ENCODE measurements at places on chromosomes 11 and 22.

GRCh38 chr11:93484716-93485115 lies 58.5 kb downstream of the SMCO4 start:
- DNase-seq: no peak

- DNase-seq: peak; percentile 30
These were observed 115.9 kb downstream of the CEP164 start for GRCh38 chr11:117443266-117444186.

DNA sequence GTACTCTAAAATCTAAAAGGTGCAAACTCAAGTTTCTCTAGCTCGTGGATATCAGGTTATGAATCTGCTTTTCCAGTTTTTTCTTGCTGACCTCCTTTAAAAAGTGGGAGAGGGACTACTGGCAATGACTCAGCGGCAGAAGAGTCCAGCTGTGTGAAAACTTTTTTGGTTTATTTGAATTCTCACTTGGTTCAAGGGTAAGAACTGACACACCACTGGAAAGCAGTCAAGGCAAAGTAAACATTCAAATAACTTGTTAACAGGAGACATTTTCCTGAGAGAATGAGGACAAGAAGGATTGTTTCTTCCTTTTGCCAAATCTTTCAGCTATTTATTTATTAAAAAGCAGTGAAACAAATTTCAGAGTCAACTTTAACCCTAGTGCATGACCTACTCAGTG lies 36.1 kb downstream of the CDON start:
- DNase-seq: no peak

- no peak for DNase-seq
These were observed 64.6 kb downstream of the MORC2 start for GRCh38 chr22:30903876-30904460.

GRCh38 chr22:42296381-42296853 lies 26.0 kb upstream of the TCF20 start:
- DNase-seq: no peak

GRCh38 chr11:129260750-129261149 lies 68.6 kb upstream of the ARHGAP32 start:
- no peak for DNase-seq

- DNase-seq: no peak
These were observed 78.1 kb downstream of the CYB5R2 start for GRCh38 chr11:7595016-7595866.

DNA sequence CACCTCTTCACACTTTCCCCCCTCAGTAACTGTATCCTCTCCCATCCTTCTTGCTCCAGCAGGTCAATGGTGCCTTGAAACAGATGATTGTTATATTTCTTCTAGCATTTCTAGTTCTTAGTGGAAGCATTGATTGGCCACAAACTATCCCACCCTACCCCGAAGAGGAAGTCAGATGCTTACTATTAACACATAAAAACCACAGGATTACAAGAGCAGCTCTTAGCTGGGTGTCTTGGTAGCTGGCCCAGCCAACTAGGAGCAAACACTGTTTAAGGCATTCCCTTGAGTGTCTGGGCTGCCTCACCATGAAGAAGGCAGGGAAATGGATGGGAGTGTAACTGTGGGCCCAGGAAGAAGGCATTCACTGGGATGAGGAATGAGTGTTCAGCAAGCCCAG lies 176.6 kb downstream of the GRIK4 start:
- DNase-seq: no peak

DNA sequence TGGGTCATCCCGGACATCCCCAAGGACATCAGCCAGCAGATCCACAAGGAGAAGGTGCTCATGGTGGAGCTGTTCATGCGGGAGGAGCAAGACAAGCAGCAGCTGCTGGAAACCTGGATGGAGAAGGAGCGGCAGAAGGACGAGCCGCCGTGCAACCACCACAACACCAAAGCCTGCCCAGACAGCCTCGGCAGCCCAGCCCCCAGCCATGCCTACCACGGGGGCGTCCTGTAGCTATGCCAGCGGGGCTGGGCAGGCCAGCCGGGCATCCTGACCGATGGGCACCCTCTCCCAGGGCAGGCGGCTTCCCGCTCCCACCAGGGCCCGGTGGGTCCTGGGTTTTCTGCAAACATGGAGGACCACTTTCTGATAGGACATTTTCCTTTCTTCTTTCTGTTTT lies 15.3 kb upstream of the FADD start:
- no peak for DNase-seq

GRCh38 chr11:65382804-65383368 lies 440 bp upstream of the SLC25A45 start:
- DNase-seq: no peak

- no peak for DNase-seq
These were observed 18.5 kb downstream of the MORC2 start for GRCh38 chr22:30949934-30950660.

DNA sequence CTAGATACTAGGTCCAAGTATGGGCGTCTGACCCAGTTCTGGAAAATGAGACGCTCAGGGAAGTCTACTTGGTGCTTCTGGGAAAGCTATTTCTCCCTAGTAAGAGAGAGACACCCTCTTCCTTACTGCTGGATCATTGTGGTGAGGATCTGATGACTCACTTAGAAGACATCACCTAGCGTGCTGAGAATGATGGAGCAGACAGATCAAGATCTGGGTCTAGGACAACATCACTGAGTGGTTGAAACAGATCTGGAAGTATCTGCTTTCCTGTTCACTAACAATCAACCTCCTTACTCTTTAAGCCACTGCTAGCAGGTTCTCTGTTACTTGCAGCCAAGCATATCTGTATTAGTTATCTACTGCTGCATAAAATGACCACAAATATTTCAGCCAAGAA lies 38.3 kb upstream of the HMGXB4 start:
- DNase-seq: no peak

DNA sequence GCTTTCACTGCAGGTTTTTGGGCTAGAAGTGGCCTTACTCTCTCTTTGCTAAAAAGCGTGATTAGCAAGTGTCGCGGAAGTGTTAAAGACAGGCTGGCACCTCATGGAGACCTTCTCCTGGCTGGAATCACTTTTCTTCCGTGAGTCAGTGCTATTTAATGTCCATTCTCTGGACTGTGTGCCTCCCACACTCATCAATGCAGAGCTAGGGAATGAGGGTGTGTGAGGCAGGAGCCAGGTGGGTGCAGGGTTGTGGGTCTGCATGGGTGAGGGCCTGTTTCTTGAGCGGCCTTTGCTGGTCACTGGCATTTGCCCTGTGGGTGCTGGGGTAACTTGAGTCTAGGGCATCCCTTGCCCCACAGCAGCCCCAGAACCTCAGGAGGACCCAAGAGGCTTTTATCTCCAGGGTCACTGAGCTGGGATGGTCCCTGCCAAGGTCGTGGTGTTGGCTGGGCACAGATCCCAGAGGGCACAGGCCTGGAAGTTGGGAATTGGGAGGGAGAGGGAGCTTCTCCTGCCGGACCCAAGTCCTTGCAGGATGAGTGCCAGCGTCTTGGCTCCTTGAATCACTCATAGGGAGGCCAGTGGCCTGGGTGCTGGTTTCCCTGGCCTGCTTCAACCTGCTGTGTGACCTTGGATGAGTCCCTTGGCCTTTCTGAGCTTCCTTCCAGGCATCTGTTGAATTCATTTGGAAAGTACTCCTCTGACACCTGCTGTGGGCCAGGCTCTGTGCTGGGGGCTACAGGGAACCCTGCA lies 30.0 kb downstream of the KIAA1671 start:
- no peak for DNase-seq

GRCh38 chr11:47854667-47855066 lies 6.5 kb upstream of the NUP160 start:
- no peak for DNase-seq

DNA sequence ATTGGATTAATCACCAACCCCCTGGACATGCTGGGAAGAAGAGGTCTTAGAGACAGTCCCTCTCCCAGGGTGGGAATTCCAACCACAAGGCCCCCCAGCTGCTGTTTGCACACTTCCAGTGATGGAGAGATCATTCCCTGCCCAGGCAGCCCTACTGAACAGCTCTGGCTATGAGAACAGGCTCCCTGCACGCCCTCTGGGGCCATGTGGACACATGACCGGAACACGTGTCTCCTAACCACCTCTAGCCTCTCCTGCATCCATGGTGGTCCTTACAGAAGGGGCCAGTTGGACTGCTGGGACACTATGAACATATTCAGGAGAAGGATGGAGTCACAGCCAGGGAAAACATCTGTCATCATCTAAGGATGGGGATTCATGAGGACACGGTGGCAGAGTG lies 196.2 kb downstream of the MN1 start:
- DNase-seq: no peak

GRCh38 chr11:73335204-73335923 lies 27.3 kb downstream of the ARHGEF17 start:
- DNase-seq: peak; percentile 67

DNA sequence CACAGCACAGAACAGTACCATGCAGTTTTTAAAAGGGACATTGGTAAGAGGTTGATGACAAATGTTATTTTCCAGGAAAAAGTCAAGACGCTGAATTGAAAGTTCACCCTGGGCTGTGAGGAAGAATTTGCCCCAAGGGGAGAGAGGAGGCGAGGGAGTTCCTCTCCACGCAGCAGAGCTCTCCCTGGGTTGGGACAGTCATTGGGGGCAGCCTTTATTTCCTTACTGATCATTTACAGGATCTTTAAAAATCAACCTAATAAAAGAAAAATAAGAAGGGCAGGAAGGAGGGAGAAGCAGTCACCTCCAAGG lies 49.9 kb upstream of the WNT7B start:
- no peak for DNase-seq

- no peak for DNase-seq
These were observed 255.1 kb upstream of the B3GAT1 start for GRCh38 chr11:134667175-134667500.

- DNase-seq: no peak
These were observed 15.8 kb downstream of the SHANK3 start for GRCh38 chr22:50688448-50688847.

- DNase-seq: no peak
These were observed 92.0 kb downstream of the MYEOV start for GRCh38 chr11:69385832-69386427.

DNA sequence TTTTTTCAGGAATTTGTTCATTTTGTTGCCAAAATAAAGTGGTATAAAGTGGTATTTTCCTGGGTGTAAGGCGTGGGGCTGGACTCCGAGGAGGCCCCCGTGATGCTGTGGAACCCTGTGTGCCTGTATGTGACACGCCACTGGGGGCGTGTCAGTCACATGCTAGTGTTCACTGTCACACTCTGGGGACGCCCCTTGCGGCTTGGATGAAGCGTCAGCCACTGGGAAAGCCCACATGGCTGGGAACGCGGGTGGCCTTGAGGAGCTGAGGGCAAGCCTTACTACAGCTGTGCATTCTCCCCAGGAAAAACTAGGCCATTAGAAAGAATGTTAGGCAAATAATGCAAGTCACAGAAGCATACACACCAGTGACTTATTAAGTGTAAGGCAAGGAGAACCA lies 77.0 kb upstream of the SLC25A18 start:
- DNase-seq: no peak

GRCh38 chr11:45379162-45379863 lies 93.2 kb upstream of the SYT13 start:
- DNase-seq: no peak

- DNase-seq: peak; percentile 44
These were observed 11.0 kb upstream of the MS4A6A start for GRCh38 chr11:60193687-60194433.

- no peak for DNase-seq
These were observed 79.4 kb downstream of the EXT2 start for GRCh38 chr11:44174842-44175241.

GRCh38 chr11:1267441-1268100 lies 41.9 kb downstream of the TOLLIP start:
- DNase-seq: no peak

- no peak for DNase-seq
These were observed 9.2 kb downstream of the THYN1 start for GRCh38 chr11:134243913-134244312.

DNA sequence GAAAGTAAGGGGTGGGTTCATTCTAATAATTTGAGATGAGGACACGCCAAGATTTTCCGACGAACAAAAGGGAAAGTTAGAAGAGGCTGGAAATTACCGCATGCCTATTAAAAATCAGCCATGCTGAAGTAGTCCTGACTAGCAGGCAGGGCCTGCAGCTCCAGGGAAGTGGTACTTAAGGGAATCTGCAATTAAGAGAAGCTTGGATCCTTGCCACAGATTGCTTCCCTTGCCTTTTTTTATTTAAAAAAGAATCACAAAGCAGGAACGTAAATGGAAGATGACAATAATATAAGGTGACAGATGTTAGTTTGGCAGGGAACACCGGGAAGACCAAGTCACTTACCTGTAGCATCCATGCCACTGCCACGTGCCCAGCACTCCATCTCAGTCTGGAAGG lies 359.3 kb downstream of the CADM1 start:
- no peak for DNase-seq

DNA sequence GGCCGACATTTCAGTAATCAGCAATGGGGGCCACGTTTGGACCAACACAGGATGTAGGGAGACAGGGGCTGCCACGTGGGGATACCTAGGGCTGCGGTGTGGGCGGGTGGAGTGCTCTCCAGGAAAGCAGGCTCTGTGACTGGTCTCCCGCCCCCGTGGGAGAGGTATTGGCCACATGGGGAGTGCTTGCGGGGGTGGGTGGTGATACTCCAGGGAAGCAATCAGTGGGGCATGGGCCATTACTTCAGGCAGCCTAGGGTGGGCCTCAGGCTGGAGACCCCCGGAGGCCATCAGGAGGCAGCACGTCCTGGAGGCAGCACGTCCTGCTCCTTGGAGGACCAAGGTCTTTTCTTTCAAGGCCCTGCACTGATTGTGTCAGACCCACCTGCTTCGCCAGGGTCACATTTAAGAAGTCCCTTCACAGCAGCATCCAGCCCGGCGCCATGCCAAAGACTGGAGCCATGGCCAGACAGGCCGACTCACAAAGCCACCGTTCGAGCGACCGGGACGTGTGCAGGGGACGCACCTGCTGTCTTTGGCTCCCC lies 3.0 kb upstream of the MUC2 start:
- no peak for DNase-seq

GRCh38 chr11:77592727-77593126 lies 3.0 kb downstream of the AQP11 start:
- DNase-seq: no peak

DNA sequence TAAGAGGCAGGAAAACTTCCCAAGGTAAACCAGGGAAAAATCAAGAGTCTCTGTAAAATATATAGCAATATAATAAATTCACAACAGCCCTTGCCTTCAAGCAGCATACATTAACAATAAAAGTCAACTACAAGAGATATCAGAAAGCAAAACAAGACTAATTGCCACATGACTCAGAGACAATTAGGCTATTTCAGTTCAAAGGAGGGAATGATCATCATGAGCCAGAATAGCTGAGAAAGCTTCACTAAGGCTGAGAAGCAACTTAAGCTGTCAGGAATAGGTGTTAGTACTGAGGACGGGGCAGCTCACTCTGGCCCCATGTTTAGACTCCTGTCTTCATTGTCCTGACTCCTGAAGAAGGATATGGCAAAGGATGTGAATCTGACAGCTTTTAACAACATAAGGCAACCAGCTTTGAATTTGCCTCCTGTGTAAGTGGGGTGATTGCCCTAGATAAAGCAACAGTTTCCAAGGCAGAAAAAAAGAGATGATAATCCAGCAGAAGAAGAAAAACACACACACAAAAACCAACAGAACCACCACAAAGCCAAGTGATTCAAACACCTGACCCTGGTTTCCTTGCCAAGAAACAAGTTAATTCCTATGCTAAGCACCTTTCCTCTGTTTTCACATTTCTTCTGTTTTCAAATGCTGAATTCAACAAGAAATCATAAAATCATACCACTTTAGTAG lies 60.8 kb downstream of the SIK3 start:
- DNase-seq: no peak

- no peak for DNase-seq
These were observed 890.6 kb upstream of the CNTN5 start for GRCh38 chr11:98130117-98130625.

GRCh38 chr11:9397746-9398680 lies 13.6 kb downstream of the IPO7 start:
- DNase-seq: no peak
